ENCODE measurements at places on chromosomes 13 and 19. TPM values are rescaled to one million over a fixed set of nuclear protein-coding genes. Genes with fewer than 3 reads are reported as not detected.

Gene CYP4F2
- not detected for total RNA-seq

DNA sequence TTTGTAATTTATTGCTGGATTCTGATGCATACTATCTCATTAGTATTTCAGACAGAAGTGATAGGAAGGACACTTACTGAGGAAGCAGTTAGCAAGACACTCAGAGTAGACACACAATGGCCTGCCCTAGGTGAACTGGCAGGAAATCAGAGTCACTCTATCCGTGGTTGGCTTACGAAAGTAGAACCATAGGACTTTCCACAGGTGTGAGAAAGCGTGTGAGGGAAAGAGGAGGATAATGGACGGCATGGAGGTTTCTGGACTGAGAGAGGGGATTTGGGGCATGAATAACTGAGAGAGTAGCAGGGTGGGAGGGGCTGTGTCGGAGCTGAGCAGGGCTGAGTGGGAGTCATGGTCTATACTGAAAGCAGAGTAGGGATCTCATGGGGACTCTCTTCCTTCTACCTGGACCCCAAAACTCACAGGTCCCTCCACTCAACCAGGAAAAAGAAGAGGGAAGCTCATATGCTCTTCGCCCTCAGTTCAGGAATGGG lies 18.7 kb upstream of the EID2 start:
- H3K27ac ChIP-seq = no peak overlapping the region
- H3K4me3 ChIP-seq = no peak overlapping the region
- no peak for DNase-seq
- H3K27me3 ChIP-seq = no peaks in the 10 kb centered on the region
- no peaks in the 10 kb centered on the region for H3K36me3 ChIP-seq

- H3K4me1 ChIP-seq = no peaks in the 10 kb centered on the region
- no peak overlapping the region for H3K27ac ChIP-seq
- H3K4me3 ChIP-seq = no peak overlapping the region
- no peaks in the 10 kb centered on the region for H3K36me3 ChIP-seq
- no peaks in the 10 kb centered on the region for H3K27me3 ChIP-seq
- DNase-seq = no peak
Measured at GRCh38 chr13:71056581-71056980, 810.4 kb downstream of the DACH1 start.

- DNase-seq = no peak
- no peaks in the 10 kb centered on the region for H3K4me1 ChIP-seq
- no peak overlapping the region for H3K27ac ChIP-seq
- no peak overlapping the region for H3K4me3 ChIP-seq
- no peaks in the 10 kb centered on the region for H3K36me3 ChIP-seq
Measured at GRCh38 chr13:73223372-73223781, 164.6 kb downstream of the KLF5 start.

DNA sequence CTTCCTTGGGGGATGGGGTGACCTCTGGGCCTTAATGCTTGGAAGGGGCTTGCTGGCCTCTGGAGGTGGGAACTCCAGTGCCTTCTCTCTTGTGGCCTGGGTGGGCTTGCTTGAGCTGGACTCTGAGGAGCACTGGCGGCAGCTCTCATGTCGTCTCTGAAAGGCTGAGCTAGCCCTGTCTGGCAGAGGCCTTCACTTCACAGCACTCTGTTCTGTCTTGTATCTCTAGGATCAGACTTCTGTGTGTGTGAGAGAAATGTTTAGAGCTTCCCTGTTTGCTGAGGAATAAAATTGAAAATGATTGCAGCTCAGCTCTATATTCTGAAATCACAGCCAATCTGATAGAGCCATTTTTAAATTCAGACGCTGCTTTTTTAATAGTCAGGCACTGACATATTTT lies 185.3 kb downstream of the KCNRG start:
- H3K4me3 ChIP-seq = no peak overlapping the region
- no peaks in the 10 kb centered on the region for H3K27me3 ChIP-seq
- no peaks in the 10 kb centered on the region for H3K4me1 ChIP-seq
- no peaks in the 10 kb centered on the region for H3K36me3 ChIP-seq
- no peak for DNase-seq
- H3K27ac ChIP-seq = no peak overlapping the region

- H3K4me1 ChIP-seq = peaks cover 58% of the 10 kb centered on the region
- H3K27ac ChIP-seq = peak overlapping the region; percentile 26
- no peak overlapping the region for H3K4me3 ChIP-seq
Measured at GRCh38 chr19:5627395-5627904, 4.6 kb downstream of the SAFB start.

Gene ZNF701
- 22.7 TPM for total RNA-seq

Gene APLP1
- total RNA-seq = 47.2 TPM
